ENCODE measurements at places on chromosomes 5 and 9. TPM values are rescaled to one million over a fixed set of nuclear protein-coding genes. Genes with fewer than 3 reads are reported as not detected.

KCNN2 gene
- not detected for total RNA-seq

ASS1 gene
- total RNA-seq = 167 TPM

ZFP37 gene
- total RNA-seq = 2.9 TPM

TTC39B gene
- total RNA-seq = 14.4 TPM

DNAI1 gene
- not detected for total RNA-seq

DDX4 gene
- total RNA-seq = not detected

CFAP77 gene
- not detected for total RNA-seq

DNA sequence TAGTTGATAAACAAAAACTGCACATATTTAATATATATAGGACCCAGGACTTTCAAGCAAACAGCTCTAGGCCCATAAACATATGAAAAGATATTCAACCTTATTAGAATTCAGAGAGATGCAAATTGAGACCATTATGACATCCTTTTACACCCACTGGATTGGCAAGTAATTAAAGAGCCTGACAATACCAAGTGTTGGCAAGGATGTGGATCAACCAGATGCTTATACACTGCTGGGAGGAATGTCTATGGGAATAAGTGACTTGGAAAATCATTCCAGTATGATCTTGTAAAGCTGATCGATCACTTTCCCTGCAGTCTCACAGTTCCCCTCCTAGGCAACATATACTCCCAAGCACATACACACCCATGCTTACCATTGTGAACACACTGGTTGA, 15.5 kb upstream of the TCOF1 start:
- H3K36me3 ChIP-seq = no peaks in the 10 kb centered on the region
- H3K27ac ChIP-seq = no peak overlapping the region
- no peak overlapping the region for H3K4me3 ChIP-seq
- no peaks in the 10 kb centered on the region for H3K27me3 ChIP-seq

DNA sequence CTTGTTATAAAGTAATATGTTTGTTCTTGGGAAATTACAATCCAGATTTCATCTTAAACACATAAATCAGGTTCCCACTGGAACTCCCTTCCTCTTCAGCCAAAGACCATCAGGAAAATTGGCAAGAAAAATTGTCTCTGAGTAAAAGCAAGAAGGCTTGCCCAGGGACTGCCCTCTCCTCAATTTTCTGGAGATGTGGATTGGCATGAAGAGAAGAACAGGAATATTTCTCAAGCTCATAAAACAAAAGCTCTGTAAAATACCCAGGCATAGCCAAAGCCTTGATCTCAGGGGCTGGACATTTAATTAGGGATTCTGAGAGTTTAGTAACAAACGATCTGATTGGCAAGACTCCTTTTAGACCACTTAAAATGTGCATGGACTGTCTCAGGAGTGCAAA, 223.4 kb downstream of the ZNF608 start:
- no peak overlapping the region for H3K27ac ChIP-seq
- no peak overlapping the region for H3K4me3 ChIP-seq
- H3K36me3 ChIP-seq = no peaks in the 10 kb centered on the region
- H3K4me1 ChIP-seq = no peaks in the 10 kb centered on the region
- no peaks in the 10 kb centered on the region for H3K27me3 ChIP-seq
- DNase-seq = no peak

DNA sequence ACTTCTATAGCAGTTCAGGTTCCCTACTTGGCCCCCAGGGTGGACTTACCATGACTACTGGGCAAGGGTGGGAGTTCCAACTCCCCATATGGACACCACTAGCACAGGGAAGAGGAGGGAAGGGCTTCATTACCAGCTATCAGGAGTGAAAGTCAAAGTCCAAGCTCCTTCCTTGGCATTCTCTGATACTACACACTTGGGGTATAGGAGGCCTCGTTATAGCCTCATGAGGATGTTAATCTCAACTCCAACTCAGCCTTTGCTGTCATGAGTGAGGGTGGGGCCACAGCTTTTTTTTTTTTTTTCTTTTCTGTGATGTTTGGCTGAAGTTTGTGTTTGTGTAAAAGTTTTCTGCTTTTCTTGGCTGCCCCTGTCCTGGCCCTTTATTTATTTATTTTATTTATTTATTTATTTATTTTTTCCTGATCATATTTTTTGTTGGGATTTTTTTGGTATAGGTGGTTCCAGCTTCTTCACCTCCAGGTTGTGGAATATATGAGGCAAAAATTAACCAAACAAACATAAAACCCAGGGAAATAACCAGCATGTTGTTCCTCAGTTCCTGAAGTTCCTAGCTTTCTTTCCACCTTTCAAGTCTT, 8.7 kb downstream of the GARIN3 start:
- DNase-seq = no peak
- H3K4me3 ChIP-seq = no peak overlapping the region
- H3K27ac ChIP-seq = no peak overlapping the region
- no peaks in the 10 kb centered on the region for H3K4me1 ChIP-seq

DNA sequence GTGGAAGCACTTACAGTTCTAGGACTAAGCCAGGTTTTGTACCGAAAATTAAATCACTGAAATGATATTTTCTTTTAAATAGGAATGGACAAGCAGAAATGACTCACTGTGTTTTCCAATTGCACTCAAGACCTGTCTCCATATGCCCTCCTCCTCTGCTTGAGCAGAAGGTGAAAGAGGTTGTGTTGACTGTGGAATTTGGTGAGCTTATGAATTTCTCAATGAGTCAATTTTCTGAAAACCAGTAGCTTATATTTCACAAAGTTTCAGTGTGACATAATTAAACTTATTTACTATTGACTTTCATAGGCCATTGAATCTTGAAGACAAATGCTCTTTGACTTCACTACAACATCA, 249.9 kb downstream of the NPR3 start:
- no peaks in the 10 kb centered on the region for H3K27me3 ChIP-seq
- no peaks in the 10 kb centered on the region for H3K4me1 ChIP-seq
- H3K4me3 ChIP-seq = no peak overlapping the region
- no peak overlapping the region for H3K27ac ChIP-seq
- no peaks in the 10 kb centered on the region for H3K36me3 ChIP-seq

GRCh38 chr5:73178265-73178664, 5.3 kb downstream of the TMEM174 start:
- no peaks in the 10 kb centered on the region for H3K4me1 ChIP-seq
- H3K36me3 ChIP-seq = no peaks in the 10 kb centered on the region
- H3K27ac ChIP-seq = no peak overlapping the region

GRCh38 chr5:66238435-66238834, 94.3 kb downstream of the SREK1 start:
- H3K27me3 ChIP-seq = no peaks in the 10 kb centered on the region
- H3K4me1 ChIP-seq = no peaks in the 10 kb centered on the region
- H3K27ac ChIP-seq = no peak overlapping the region
- no peaks in the 10 kb centered on the region for H3K36me3 ChIP-seq
- no peak overlapping the region for H3K4me3 ChIP-seq
- DNase-seq = no peak

GRCh38 chr5:145996135-145996534, 59.8 kb downstream of the SH3RF2 start:
- H3K27me3 ChIP-seq = no peaks in the 10 kb centered on the region
- no peak overlapping the region for H3K4me3 ChIP-seq
- no peak for DNase-seq
- H3K4me1 ChIP-seq = peaks cover 2% of the 10 kb centered on the region
- H3K27ac ChIP-seq = no peak overlapping the region

GRCh38 chr9:134005381-134005780, 13.3 kb upstream of the VAV2 start:
- no peak overlapping the region for H3K4me3 ChIP-seq
- no peaks in the 10 kb centered on the region for H3K36me3 ChIP-seq
- no peaks in the 10 kb centered on the region for H3K27me3 ChIP-seq

DNA sequence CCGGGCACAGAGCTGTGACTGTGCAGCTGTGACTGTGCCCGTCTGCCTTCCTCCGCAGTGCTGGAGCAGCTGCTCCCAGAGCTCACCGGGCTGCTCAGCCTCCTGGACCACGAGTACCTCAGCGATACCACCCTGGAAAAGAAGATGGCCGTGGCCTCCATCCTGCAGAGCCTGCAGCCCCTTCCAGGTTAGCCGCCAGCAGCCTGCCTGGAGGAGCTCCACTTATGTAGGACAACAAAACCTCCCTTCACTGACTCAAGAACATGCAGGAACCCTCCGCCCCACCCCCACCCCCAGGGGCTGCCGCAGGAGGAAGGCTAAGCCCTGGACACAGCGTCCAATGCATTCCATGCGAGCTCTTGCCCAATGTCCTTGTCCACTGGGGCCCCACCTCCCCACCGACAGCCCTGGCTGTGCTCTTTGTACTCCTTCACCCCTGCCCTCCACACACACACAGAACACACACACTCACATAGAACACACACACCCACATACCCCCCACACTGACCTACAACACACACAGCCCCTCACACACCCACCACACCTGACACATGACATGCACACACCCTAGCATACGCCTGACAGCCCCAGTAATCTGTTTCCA, 27.9 kb downstream of the AFAP1L1 start:
- H3K27ac ChIP-seq = peak overlapping the region; percentile 77
- H3K4me3 ChIP-seq = no peak overlapping the region
- H3K4me1 ChIP-seq = no peaks in the 10 kb centered on the region
- DNase-seq = no peak
- H3K36me3 ChIP-seq = no peaks in the 10 kb centered on the region

DNA sequence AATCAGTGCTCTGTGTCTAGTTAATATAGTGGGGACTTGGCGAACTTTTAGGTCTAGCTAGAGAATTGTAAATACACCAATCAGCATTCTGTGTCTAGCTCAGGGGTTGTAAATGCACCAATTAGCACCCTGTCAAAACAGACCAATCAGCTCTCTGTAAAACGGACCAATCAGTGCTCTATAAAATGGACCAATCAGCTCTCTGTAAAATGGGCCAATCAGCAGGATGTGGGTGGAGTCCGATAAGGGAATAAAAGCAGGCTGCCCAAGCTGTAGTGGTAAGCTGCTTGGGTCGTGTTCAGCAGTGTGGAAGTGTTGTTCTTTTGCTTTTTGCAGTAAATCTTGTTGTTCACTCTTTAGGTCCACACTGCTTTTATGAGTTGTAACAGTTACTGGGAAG, 3.6 kb upstream of the OTULINL start:
- H3K4me1 ChIP-seq = no peaks in the 10 kb centered on the region
- H3K4me3 ChIP-seq = no peak overlapping the region
- no peak overlapping the region for H3K27ac ChIP-seq
- H3K27me3 ChIP-seq = no peaks in the 10 kb centered on the region
- no peak for DNase-seq

- no peak overlapping the region for H3K27ac ChIP-seq
- H3K4me3 ChIP-seq = no peak overlapping the region
- H3K36me3 ChIP-seq = no peaks in the 10 kb centered on the region
- no peak for DNase-seq
- peaks cover 2% of the 10 kb centered on the region for H3K4me1 ChIP-seq
Measured at GRCh38 chr5:173227636-173228035, 7.4 kb downstream of the NKX2-5 start.

DNA sequence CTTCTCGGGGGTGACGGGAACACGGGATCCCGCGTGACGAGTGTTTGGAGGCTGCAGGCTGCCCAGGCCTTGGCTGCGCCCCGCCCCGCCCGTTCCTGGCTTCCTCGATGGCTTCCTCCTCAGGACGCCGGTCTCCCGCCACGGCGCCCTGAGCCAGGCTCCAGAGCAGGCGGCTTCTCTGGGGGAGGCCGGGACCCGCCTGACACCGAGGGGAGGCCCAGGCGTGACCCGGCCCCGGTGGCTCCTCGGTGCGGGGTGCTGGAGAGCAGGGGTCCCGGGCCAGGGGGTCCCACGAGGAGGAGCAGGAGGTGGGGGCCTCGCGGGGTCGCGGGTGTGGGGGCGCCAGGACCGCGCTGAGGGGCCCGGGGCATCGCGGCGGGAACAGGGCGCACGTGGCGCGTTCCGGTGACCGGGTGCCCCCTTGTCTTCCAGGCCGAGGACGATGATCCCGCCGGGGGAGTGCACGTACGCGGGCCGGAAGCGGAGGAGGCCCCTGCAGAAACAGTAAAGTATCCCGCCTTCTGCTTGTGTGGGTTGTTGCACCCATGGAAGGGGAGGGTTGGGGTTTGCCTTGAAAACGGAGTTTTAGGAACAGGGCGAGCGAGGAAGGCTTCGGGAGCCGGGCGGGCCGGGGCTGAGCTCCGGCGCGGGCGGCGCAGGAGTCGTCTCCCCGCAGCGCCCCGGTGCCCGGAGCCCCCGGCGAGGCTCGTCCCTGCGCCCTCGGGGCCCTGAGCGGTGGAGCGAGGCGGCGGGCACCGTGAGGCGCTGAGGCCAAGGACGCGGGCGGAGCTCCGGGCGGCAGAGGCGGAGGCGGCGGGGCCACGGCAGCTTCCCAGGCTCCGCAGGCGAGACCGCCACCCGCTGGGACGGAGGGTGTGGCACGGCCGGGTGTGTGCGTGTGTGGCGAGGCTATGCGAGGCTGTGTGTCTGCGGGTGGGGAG, 22.2 kb downstream of the AHRR start:
- DNase-seq = no peak
- no peaks in the 10 kb centered on the region for H3K27me3 ChIP-seq
- no peak overlapping the region for H3K27ac ChIP-seq
- H3K36me3 ChIP-seq = no peaks in the 10 kb centered on the region
- no peaks in the 10 kb centered on the region for H3K4me1 ChIP-seq

- H3K36me3 ChIP-seq = no peaks in the 10 kb centered on the region
- DNase-seq = no peak
- no peaks in the 10 kb centered on the region for H3K27me3 ChIP-seq
Measured at GRCh38 chr9:105637787-105638395, 24.4 kb upstream of the TAL2 start.

DNA sequence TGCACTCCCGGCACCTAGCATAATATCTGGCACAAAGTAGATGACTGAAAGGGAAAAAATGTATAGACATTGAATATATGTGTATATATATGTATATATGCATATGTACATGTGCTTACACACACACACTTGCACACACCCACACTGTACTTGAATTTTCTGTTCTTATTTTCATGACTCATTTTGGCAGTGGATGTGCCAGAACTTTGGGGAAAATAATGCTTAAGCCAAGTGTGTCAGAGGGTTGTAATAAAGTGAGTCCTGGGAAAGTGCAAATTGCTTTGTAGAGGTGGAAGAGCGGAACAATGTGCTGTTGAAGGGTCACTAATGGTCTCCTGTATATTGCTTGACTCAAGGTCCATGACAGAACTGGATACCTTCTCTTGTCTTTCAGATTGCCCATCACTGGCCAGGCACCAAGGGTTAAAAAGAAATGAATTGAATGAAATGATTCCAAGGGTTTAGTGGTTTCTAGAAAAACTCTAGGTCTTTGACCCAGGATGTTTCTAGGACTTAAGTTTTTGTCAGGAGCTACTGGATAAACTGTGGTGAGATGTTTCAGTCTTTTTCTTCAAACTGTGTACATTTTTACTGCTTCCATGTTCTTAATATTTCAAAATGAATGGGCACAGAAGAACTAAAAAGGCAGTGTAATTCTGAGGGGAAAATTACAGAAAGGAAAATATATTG, 129.9 kb upstream of the MOCS2 start:
- H3K27me3 ChIP-seq = no peaks in the 10 kb centered on the region
- H3K4me1 ChIP-seq = no peaks in the 10 kb centered on the region
- no peak overlapping the region for H3K4me3 ChIP-seq
- H3K27ac ChIP-seq = no peak overlapping the region

GRCh38 chr9:23555851-23556250, 270.2 kb downstream of the ELAVL2 start:
- H3K27me3 ChIP-seq = no peaks in the 10 kb centered on the region
- no peak overlapping the region for H3K4me3 ChIP-seq
- no peak overlapping the region for H3K27ac ChIP-seq
- no peaks in the 10 kb centered on the region for H3K36me3 ChIP-seq

GRCh38 chr9:123697686-123698085, 232.2 kb downstream of the DENND1A start:
- DNase-seq = no peak
- no peaks in the 10 kb centered on the region for H3K27me3 ChIP-seq
- H3K36me3 ChIP-seq = no peaks in the 10 kb centered on the region
- H3K4me1 ChIP-seq = no peaks in the 10 kb centered on the region

Data from breast epithelium (tissue), 4 donors.